ENCODE measurements at places on chromosomes 2 and 18.

DNA sequence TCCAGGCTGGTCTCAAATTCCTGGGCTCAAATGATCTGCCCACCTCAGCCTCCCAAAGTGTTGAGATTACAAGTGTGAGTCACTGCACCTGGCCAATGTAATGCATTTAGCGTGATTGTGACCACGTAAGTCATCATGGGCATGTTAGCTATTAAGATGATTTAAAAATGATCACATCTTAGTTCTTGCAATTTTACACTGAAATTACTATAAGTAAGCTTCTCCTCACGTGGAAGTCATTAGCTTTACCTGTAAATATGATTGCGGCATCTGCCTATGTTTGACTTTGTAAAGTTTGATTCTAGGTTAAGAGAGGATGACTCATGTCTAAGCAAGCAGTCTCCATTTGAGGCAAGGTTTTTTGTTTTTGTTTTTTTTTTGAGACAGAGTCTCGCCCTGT, 85.5 kb downstream of the PMAIP1 start:
- no peak overlapping the region for H3K27ac ChIP-seq
- no peaks in the 10 kb centered on the region for H3K36me3 ChIP-seq
- H3K4me3 ChIP-seq, result no peak overlapping the region
- no peaks in the 10 kb centered on the region for H3K4me1 ChIP-seq
- H3K27me3 ChIP-seq, result peaks cover 33% of the 10 kb centered on the region

- H3K4me3 ChIP-seq, result no peak overlapping the region
- peaks cover 9% of the 10 kb centered on the region for H3K36me3 ChIP-seq
- peaks cover 15% of the 10 kb centered on the region for H3K4me1 ChIP-seq
Observed at GRCh38 chr2:27993402-27993787, 102.9 kb downstream of the BABAM2 start.

GRCh38 chr2:205763708-205764211, 81.5 kb downstream of the NRP2 start:
- no peak overlapping the region for H3K4me3 ChIP-seq
- peaks cover 84% of the 10 kb centered on the region for H3K27me3 ChIP-seq

DNA sequence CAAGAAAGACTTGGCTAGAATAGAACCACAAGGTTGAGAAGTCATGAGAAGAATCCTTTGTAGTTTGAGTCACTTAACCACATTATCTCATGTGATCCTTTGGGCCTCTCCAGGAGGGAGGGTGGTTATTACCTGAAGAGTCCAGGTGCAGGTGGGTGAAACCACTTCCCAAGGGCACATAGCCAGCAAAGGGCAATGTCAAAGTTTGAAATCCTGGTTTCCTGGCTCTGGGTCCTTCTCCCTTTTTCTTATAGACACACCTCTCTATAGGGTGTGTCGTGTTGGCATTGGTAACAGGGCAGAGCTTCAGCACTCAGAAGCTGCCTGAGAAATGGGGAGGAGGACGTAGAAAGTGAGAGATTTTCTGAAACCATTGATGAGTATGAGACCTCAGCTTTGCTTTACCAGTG, 137.9 kb downstream of the MGAT5 start:
- peaks cover 33% of the 10 kb centered on the region for H3K4me1 ChIP-seq
- H3K27ac ChIP-seq, result peak overlapping the region; percentile 41
- no peak for DNase-seq
- peak overlapping the region; percentile 1 for H3K4me3 ChIP-seq
- H3K36me3 ChIP-seq, result peaks cover 5% of the 10 kb centered on the region

DNA sequence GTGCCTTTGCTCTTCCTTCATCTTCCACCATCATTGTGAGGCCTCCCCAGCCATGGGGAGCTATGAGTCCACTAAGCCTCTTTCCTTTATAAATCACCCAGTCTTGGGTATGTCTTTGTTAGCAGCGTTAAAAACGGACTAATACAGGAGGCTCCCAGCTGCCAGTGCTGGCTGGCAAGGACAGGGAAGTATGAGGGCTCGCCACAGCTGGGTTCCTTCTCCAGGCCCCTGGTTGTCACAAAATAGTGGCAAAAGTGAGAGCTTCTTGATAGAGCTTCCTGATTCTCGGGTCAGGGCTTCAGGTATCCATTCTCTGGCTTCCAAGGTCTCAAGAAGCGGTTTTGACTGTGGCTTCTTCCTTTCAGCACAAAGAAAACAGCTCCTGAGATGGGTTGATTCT, 85.0 kb downstream of the ZNF516 start:
- no peaks in the 10 kb centered on the region for H3K27me3 ChIP-seq
- H3K27ac ChIP-seq, result peak overlapping the region; percentile 44
- peaks cover 43% of the 10 kb centered on the region for H3K4me1 ChIP-seq
- no peak for DNase-seq
- peaks cover 2% of the 10 kb centered on the region for H3K36me3 ChIP-seq
- no peak overlapping the region for H3K4me3 ChIP-seq

GRCh38 chr18:36314754-36315153, 17.2 kb downstream of the FHOD3 start:
- no peak for DNase-seq
- peaks cover 3% of the 10 kb centered on the region for H3K36me3 ChIP-seq
- H3K27me3 ChIP-seq, result peaks cover 50% of the 10 kb centered on the region
- H3K27ac ChIP-seq, result no peak overlapping the region
- peaks cover 3% of the 10 kb centered on the region for H3K4me1 ChIP-seq

GRCh38 chr2:230861552-230862255, 3.0 kb upstream of the ITM2C start:
- H3K4me3 ChIP-seq, result no peak overlapping the region
- peaks cover 4% of the 10 kb centered on the region for H3K36me3 ChIP-seq
- H3K27me3 ChIP-seq, result peaks cover 25% of the 10 kb centered on the region
- H3K4me1 ChIP-seq, result peaks cover 25% of the 10 kb centered on the region

DNA sequence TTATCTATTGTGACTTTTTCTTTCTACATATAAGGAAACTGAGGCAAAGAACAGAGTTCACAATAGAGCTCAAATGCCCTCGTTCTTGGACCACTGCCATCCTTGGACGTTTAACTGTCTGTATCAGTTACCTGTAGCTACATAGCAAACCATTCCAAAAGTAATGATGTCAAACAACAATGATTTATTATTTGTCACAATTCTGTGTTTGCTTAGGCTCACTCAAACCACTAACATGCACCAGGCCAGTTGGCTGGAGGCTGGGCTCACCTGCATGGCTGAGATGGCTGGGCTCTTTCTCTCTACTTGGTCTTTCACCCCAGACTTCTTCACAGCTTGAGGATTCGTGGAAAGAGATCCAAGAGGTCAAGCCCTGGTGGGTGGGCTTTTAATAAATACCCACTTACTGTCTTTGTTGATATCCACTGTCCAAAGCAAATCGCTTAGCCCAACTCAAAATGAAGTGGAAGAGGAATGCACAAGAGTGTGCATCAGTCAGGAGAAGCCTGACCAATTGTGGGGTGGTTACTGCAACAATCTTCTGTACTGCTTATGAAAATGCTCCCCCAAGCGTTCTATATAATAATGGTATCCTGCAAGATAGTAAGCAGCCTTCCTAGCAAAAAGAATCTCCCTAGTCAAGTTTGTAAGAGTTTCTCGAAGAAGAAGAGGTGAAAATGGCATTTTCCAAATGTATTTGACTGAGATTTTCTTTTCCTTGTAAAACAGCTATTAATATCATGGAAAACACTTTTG, 163.5 kb upstream of the NT5C1B start:
- H3K27me3 ChIP-seq, result no peaks in the 10 kb centered on the region
- H3K27ac ChIP-seq, result no peak overlapping the region
- H3K4me3 ChIP-seq, result no peak overlapping the region
- no peaks in the 10 kb centered on the region for H3K36me3 ChIP-seq
- DNase-seq, result no peak

- peaks cover 5% of the 10 kb centered on the region for H3K4me1 ChIP-seq
- H3K4me3 ChIP-seq, result no peak overlapping the region
- no peaks in the 10 kb centered on the region for H3K36me3 ChIP-seq
- H3K27ac ChIP-seq, result no peak overlapping the region
- no peak for DNase-seq
Observed at GRCh38 chr2:31388736-31389135, 25.8 kb downstream of the XDH start.

DNA sequence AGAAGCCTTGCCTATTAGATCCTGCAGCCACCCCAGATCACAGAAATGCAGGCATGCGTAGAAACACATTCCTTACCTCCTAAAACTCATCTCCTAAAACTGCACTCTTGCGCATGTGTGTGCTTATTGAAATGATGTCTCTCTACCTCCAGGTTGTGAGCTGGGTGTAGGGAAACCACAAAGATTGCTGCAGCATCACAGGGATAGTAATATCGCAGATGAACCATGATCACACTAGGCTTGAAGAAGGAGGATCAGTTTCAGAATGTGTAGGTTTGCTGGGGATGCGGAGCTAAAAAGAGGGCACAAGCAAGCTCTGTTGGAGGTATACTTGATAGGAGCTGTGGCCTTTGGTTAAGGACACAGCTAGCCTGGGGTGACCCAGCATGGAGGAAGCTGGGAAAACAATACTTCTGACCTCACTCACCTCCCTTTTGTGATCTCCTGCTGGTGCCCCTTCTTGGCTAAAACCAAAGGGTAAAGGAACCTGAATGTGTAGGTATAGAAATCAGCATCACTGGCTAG, 118.8 kb downstream of the SETBP1 start:
- no peak overlapping the region for H3K27ac ChIP-seq
- H3K36me3 ChIP-seq, result no peaks in the 10 kb centered on the region
- peaks cover 2% of the 10 kb centered on the region for H3K4me1 ChIP-seq
- no peak overlapping the region for H3K4me3 ChIP-seq
- DNase-seq, result no peak

- DNase-seq, result no peak
- peaks cover 4% of the 10 kb centered on the region for H3K27me3 ChIP-seq
- H3K4me1 ChIP-seq, result peaks cover 9% of the 10 kb centered on the region
- no peak overlapping the region for H3K4me3 ChIP-seq
Observed at GRCh38 chr2:173286153-173286809, 68.4 kb upstream of the CDCA7 start.

DNA sequence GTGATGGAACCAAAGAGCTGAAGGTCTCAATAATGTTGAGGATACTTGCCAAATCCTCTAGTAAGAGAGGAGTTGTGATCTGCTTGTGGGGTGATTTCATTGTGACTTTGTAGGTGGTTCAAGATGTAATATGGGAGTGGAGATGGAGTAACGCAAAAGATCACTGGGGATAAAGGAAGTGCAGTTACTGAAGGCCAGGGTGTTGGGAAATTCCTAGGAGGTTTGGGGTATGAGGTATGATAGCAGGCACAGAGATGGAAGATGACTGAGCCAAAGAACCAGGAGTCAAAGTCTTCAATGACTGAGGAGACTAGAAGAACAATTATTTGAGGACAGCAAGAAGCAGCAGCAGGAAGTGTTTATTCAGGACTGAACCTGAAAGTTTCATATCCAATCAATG, 222.6 kb downstream of the NCKAP5 start:
- no peak overlapping the region for H3K4me3 ChIP-seq
- no peak for DNase-seq
- H3K4me1 ChIP-seq, result no peaks in the 10 kb centered on the region
- no peaks in the 10 kb centered on the region for H3K27me3 ChIP-seq

GRCh38 chr18:49492694-49493033, 5.6 kb upstream of the C18orf32 start:
- peak overlapping the region; percentile 97 for H3K4me3 ChIP-seq
- peaks cover 8% of the 10 kb centered on the region for H3K36me3 ChIP-seq

DNA sequence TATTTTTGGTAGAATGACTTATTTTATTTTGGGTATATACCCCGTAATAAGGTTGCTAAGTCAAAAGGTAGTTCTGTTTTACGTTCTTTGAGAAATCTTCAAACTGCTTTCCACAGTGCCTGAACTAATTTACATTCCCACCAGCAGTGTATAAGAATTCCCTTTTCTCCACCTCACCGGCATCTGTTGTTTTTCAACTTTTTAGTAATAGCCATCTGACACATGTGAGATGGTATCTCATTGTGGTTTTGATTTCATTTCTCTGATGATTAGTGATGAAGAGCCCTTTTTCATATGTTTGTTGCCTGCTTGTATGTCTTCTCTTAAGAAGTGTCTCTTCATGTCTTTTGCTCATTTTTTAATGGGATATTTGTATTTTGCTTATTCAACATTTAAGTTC, 215.2 kb upstream of the TFPI start:
- H3K36me3 ChIP-seq, result no peaks in the 10 kb centered on the region
- H3K27ac ChIP-seq, result no peak overlapping the region
- H3K4me3 ChIP-seq, result no peak overlapping the region
- H3K4me1 ChIP-seq, result no peaks in the 10 kb centered on the region
- DNase-seq, result no peak

GRCh38 chr2:224836263-224836662, 120.1 kb upstream of the CCDC195 start:
- DNase-seq, result no peak
- H3K4me3 ChIP-seq, result no peak overlapping the region
- H3K27me3 ChIP-seq, result no peaks in the 10 kb centered on the region
- peaks cover 4% of the 10 kb centered on the region for H3K4me1 ChIP-seq

- H3K27ac ChIP-seq, result no peak overlapping the region
- H3K36me3 ChIP-seq, result peaks cover 2% of the 10 kb centered on the region
- H3K27me3 ChIP-seq, result peaks cover 17% of the 10 kb centered on the region
- H3K4me3 ChIP-seq, result no peak overlapping the region
Observed at GRCh38 chr2:214574084-214574781, 163.4 kb downstream of the VWC2L start.

GRCh38 chr2:11352781-11353537, 8.5 kb upstream of the ROCK2 start:
- H3K36me3 ChIP-seq, result no peaks in the 10 kb centered on the region
- H3K4me3 ChIP-seq, result no peak overlapping the region
- no peak overlapping the region for H3K27ac ChIP-seq
- DNase-seq, result no peak
- H3K4me1 ChIP-seq, result no peaks in the 10 kb centered on the region
- no peaks in the 10 kb centered on the region for H3K27me3 ChIP-seq

GRCh38 chr2:38386377-38386776, 9.3 kb upstream of the ATL2 start:
- H3K27ac ChIP-seq, result no peak overlapping the region
- H3K36me3 ChIP-seq, result peaks cover 2% of the 10 kb centered on the region
- H3K4me3 ChIP-seq, result no peak overlapping the region
- H3K27me3 ChIP-seq, result peaks cover 9% of the 10 kb centered on the region
- no peak for DNase-seq

- no peak overlapping the region for H3K27ac ChIP-seq
- DNase-seq, result no peak
- H3K4me1 ChIP-seq, result no peaks in the 10 kb centered on the region
- no peaks in the 10 kb centered on the region for H3K27me3 ChIP-seq
- no peaks in the 10 kb centered on the region for H3K36me3 ChIP-seq
- H3K4me3 ChIP-seq, result no peak overlapping the region
Observed at GRCh38 chr2:155256803-155257202, 558.3 kb downstream of the KCNJ3 start.

- peaks cover 12% of the 10 kb centered on the region for H3K4me1 ChIP-seq
- no peak overlapping the region for H3K4me3 ChIP-seq
- H3K36me3 ChIP-seq, result peaks cover 4% of the 10 kb centered on the region
- no peaks in the 10 kb centered on the region for H3K27me3 ChIP-seq
- peak overlapping the region; percentile 72 for H3K27ac ChIP-seq
Observed at GRCh38 chr2:181241366-181241765, 215.8 kb upstream of the ITGA4 start.
